T-helper 9 cell (primary cell): ENCODE measurements at places on chromosomes 6 and 20.

DNA sequence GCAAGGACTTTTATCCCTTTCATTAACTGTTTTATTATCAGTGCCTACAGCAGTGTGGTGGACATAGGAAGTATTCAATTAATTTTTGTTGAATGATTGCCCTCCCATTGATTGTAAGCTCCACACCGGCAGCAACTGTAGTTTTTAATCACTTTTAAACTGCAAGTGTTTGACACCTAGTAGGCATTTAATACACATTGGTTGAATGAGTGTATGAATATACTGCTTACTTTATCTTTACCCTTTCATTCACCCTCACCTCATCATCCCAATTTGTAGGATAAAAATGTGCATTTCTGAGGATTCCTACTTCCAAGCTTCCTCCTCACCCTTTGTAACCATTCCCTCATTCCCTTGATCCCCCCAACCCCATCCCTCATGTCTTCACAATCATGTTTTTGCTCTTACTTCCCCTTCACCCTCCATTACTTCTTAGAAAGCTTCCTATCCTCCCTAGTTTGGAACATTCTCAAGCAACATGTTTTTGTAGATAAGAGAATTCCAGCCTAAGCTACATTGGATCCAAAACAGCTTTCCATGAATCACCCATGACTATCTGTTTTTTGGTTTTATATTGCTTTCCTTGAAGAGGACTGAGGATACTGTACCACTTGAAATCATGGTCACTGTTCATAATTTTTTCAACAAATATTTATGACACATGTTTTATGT lies 955 bp upstream of the SLC26A8 start:
- no peak for DNase-seq

GRCh38 chr6:20169119-20169557 lies 43.1 kb downstream of the MBOAT1 start:
- no peak for DNase-seq

- DNase-seq = no peak
Observed at GRCh38 chr20:10857352-10858070, 183.7 kb upstream of the JAG1 start.

GRCh38 chr6:128641703-128642102 lies 121.3 kb upstream of the PTPRK start:
- DNase-seq = no peak

- DNase-seq = no peak
Observed at GRCh38 chr6:42729731-42730130, 7.3 kb upstream of the PRPH2 start.

- no peak for DNase-seq
Observed at GRCh38 chr6:113184736-113185135, 672.4 kb upstream of the MARCKS start.

DNA sequence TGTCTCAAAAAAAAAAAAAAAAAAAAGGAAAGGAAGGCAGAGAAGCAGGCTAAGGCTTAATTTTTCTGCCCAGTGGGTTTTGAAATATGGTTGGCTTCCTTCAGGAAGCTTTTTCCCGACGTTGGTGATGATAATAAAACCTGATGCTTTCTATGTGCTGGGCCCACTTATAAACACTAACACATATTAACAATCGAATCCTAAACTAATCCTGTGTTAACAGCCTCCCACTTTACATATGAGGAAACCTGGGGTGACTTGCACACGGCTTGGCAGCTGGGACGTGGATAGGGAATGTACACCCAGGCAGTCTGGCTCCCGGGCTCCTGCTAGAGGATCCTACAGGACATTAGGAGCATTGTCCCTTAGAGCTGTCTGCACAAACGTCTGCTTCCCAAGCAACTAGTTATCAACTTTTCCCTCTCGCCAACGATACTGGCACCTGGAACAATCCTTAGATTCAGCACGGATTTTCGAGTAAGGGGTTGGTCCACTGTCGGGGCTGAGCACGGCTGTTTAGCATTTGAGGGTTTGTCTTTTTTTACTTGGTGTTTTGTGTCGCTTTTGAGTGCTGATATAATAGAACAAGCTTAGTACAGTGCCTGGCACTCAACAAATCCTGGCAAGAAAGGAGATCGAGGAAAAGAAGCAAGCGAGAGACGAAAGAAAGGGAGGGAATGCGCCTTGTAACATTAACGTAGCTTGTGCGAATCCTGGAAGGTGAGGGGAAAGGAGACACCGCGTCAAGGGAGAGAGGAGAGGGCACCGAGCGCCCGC lies 622 bp upstream of the KIZ start:
- DNase-seq = no peak

DNA sequence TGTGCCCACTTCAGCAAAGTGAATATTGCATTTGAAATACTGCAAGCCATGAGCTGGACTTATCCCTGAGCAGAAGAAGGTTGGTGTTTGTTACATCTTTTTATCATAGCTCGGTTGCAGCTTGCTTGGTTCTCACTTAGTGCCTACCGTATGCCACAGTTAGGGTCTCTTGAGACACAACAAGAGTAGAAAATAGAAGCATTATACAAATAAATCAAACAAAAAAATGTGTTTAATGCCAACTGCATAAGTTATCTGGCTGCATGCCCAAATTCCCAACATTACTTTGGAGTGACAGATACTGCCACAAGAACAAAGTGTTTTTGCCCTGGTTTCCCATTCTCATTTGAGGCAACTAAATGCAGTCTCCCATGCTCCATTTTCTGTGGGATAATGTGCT lies 53.9 kb upstream of the LAMP5 start:
- DNase-seq = no peak
